ENCODE measurements at places on chromosomes 3 and 15.

DNA sequence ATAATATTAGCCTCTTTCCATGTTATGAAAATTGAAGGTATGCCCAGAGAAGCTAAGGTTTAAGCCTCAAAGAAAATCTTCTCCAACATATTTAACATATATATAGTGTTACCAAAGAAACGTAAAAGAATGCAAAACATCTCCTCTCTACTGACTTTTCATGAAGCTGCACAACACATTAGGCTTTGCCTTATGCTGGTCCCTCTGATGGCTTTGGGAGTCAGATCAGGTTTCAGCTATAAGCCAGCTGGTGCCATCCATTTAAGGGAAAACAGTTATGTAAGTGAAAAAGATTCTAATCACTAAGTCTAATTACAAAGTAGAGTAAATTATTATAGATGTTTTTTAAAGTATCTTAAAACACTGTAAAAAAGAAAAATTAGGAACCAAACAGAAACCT is 410.5 kb downstream of the LSAMP start:
- DNase-seq, result no peak

GRCh38 chr15:67196672-67197363 is 57.6 kb downstream of the AAGAB start:
- no peak for DNase-seq

- no peak for DNase-seq
Observed at GRCh38 chr3:124315215-124316033, 323.5 kb upstream of the ROPN1 start.

DNA sequence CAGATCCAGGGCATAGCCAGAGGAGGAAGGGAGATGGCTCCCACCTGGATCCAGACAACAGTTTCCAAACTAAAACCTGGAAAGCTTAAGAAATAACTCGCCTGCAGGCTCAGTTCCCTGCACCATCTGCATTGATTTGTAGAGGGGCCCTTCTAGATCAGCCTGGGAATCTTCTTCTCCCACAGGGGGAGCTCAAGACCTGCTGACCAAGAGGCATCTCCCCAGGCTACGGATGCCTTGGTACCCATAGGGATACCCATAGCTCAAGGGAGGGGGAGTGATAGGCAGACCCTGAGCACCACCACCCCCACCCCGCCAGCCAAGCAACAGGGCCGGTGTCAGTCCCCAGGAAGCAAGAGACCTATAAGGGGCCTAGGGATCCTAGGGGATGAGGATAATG is 28.0 kb upstream of the DCLK3 start:
- DNase-seq, result no peak

DNA sequence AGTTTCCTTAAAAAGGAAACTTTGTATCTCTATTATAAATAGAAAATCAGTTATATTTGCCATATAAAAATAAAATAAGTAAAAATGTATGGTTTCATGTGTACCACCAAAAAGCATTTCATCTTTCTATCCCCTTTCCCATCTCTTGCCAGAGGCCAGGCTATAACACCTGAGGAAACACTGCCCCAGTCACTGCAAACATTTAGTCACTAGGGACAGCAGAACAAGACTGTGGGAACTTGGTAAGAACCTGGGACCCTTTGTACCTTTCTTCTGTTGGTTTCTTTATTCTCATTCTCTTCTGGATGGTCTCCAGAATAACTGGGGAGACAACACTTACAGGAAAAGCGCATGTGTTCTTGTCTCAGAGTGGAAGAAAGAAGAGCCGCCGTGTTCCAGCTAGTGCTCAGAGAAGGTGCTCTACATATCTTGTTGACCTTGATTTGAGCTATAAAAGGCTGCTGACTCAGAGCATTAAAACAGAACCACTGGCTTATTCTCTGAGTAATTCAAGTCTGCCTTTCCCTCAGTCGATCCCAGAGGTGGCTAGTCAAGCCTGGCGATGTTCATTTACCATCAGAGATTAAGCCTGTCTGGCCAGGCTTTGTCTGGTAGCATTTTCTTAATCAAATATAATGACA is 361.6 kb downstream of the RBMS3 start:
- no peak for DNase-seq

GRCh38 chr15:64665179-64665578 is 110.2 kb downstream of the RBPMS2 start:
- DNase-seq, result no peak

- no peak for DNase-seq
Observed at GRCh38 chr3:139286825-139287224, 57.0 kb upstream of the MRPS22 start.

Measured in activated CD4-positive, CD25-positive, alpha-beta regulatory T cell (primary cell).